Posterior cingulate gyrus (tissue), 11 donors: ENCODE measurements at places on chromosomes 2 and 18.

DNA sequence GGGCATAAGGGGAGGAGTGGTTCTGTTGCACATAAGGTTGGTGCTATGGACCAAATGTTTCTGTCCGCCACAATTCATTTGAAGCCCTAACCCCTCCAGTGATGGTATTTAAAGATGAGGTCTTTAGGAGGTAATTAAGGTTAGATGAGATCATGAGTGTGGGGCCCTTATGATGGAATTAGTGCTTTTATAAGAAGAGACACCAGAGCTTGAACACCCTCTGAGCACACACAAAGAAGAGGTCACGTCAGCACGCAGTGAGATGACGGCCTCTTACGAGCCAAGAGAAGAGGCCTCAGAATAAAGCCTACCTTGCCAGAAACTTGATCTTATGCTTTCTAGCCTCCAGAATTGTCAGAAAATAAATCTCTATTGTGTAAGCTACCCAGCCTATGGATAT, 386.4 kb upstream of the CYRIA start:
- no peak for DNase-seq

DNA sequence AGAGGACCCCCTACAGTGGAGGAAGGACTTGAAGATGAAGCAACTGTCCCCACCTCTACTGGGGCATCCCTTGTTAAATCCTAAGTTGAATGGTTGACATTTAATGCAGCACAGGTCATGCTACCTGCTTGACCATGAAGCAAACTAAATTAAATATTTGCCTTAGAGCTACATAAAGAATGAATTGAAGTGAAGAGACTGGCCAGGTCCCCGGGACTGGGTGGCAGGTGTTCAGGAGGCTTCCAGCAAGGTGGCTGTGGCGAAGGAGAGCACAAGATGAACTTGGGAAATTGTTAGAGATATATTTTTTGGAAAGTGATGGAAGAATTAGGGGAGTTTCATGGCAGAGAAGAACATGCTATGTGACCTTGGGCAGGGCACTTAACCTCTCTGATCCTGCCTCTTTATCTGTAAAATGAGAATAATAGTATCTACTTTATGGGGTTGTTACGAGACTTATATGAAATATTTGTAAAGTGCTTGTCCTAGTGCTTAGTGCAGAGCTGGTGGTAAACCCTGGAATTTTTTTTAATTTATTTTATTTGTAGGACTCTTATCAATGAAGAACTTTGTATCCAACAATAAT, 37.3 kb downstream of the EFR3B start:
- no peak for DNase-seq

- no peak for DNase-seq
These were observed 1291.6 kb upstream of the GYPC start for GRCh38 chr2:125364192-125364983.

GRCh38 chr2:240663546-240664190, 19.0 kb downstream of the AQP12B start:
- no peak for DNase-seq
